ENCODE measurements at places on chromosomes 5 and 9.

DNA sequence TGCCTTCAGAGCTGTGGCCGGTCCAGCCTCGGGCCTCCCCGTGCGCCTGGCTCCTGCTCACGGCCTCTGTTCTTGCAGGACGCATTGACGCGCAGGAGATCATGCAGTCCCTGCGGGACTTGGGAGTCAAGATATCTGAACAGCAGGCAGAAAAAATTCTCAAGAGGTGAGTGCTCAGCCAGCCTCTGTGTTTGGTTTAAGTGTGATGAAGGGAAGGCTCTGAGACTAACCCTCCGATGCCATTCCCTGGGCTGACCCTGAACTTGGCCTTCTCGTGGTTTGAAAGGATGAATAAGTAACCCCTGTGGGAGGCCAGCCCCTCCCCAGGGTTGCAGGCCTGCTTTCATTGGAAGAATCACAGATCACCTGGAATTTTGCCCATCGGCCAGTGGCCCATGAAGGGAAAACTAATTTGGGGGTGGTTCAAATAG lies 26.3 kb downstream of the PTGES2 start:
- DNase-seq, result no peak

- no peak for DNase-seq
These were observed 4.8 kb downstream of the ELL2 start for GRCh38 chr5:95956900-95957293.

GRCh38 chr5:134455466-134455865 lies 43.8 kb upstream of the CDKN2AIPNL start:
- DNase-seq, result no peak

GRCh38 chr9:113509463-113509862 lies 45.9 kb downstream of the RGS3 start:
- no peak for DNase-seq

DNA sequence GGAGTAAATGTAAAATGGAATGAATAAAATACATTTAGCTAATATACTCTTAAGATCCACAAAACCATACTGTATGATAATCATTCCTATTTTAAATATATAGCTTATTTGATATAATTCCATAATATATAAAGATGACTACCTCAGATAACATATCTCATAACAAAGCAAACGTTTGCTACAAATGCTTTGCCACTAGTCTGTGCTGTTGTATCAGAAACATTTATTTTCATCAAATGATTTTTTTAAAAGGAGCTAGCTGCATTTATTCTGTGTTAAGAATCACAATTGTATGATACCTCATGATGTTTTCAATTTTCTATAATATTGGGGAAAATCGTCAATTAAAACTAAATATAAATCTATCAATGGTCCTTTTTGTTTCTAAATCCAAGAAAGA lies 567.2 kb downstream of the PTPRD start:
- no peak for DNase-seq

DNA sequence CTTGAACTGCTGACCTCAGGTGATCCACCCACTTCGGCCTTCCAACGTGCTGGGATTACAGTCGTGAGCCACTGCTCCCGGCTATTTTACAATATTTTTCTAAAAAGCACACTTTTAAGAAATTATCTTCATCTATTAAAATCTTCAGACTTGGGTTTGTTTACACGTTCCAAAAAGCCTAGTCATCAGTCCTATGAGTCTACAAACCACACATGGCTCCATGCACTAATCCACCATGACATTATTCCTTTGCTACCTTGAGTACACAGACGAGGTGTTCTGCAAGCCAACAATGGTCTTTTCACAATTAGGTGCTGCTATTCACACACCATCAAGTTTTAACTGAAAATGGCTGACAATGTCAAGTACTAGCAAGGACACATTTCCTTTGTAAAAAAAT lies 41.0 kb downstream of the TRPM6 start:
- DNase-seq, result no peak

- DNase-seq, result no peak
These were observed 624.4 kb upstream of the RORB start for GRCh38 chr9:73872701-73873100.

- no peak for DNase-seq
These were observed 167.5 kb downstream of the SYK start for GRCh38 chr9:90969021-90969675.

- DNase-seq, result no peak
These were observed 81.9 kb downstream of the DMRTA1 start for GRCh38 chr9:22528485-22528884.
